ENCODE measurements at places on chromosomes 4 and X.

DNA sequence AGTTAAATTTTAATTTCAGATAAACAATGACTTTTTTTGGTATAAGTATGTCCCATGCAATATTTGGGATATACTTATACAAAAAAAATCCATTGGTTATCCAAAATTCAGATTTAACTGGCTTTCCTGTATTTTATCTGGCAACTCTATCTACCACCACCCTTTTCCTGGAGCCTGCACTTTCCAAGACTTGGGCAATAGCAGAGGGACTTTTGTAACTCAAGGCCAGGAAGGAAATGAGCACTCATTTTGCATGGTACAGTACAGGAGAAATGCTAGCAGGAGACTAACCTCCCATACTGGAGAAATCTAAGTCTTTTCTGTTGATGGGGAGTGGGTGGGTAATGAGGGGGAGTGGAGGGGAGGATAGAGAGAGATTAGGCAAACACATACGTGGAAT, 37.7 kb upstream of the PLAC1 start:
- no peak for DNase-seq

DNA sequence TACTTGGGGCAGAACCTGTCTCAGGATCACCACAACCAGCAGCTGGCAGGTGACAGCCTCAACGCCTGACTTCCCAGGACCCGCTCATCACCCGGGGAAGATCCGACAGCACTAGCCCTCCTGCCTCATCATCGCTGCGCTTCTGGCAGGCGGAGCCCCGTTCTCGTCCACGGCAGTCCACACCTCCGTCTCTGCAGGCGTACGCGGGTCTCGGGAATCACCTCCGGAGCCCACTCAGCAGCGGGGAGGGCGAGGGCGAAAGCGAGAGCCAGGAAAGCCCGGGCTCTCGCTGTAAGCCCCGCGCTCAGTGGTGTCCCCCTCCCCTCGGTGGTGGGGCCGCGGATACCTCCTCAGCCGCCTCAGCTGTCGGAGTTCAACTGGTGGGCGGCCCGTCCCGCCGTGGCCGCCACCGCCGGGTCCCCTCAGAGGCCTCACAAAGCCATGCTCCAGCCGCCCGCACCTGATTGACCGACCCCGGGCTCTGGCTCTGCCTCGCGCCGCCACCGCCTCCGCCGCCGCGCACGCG, 518 bp upstream of the CNKSR2 start:
- peak; percentile 54 for DNase-seq

GRCh38 chrX:1400742-1401471, 9.0 kb upstream of the SLC25A6 start:
- DNase-seq, result peak; percentile 80

DNA sequence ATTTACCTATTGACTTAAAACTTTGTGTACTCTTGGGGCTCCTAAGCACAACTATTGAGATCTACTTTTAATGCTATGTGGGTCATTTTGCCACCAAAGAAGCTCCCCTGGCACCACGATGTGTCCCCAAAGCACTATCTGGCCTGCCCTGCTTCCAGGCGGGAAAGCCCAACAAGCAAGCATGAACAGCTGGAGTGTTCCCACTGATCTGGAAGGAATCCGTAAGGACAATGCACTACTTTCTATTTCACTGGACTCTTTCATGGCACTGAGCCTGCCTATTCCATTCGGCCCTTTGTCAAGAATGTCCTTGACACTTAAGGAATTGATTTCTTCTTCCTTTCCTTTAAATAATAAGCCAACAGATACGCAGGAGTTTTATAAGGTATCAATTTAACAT, 38.8 kb downstream of the GRIA3 start:
- no peak for DNase-seq

DNA sequence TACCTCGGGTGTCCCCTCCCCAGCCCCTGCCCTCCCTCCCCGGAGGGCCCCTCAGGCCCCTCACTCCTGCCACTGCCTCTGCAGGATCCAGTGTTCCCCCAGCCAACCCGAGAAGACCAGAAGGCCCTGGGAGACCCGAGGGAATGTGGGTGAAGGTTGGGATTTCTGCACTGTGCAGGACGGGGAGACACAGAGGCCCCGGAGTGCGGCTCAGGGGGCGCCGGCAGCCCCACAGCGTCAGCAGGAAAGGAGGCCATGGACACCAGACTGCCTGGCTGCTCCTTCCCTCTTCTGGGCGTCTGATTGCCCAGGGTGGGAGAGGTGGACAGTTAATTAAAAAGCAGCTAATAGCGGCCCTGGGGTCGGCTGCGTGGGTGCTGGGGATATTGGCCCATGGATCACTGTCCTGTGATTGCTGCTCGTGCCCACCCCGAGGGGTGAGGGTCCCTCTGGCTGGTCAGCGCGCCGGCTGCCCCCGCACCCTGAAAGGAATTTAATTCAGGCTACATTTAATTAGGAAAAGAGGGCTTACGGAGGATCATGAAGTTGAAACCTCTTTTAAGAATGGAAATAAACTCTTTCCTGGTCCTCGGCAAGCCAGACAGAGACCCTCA, 57.8 kb upstream of the NKX1-1 start:
- peak; percentile 52 for DNase-seq

GRCh38 chrX:100373673-100374072, 36.4 kb downstream of the PCDH19 start:
- no peak for DNase-seq

DNA sequence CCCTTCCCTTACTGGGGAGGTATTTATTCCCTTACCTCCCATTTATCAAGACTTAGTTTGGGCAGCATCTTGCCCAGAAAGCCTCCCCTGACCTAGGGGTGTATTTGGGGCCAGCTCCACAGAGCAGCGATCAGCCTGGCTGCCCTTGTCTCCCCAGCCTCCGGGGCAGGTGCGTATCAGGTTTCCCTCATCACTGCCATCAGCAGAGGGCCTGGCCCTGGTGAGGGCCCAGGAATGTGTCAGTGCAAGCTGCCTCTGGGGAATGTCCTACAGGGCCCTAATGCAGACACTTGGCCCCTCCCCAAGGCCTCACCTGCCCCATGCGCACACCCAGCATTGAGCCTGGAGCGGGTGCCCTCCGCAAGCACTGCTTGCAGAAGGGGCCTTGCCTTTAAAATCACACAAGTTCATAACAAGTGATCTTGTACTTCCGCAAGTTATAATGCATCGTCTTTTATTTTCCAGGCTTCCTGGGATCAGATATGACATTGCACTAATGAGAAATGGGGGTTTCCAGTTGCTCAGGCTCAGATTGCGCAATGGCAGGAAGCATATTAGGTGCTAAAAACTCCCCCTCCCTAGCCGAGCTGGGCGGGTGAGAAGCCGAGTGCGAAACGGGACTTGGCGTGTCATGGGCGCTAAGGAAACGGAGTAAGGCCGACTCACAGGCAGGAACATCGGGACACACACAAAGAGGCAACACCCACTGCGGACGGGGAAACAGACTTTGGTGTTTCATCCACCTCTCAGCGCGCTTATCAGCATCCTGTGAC, 25.4 kb upstream of the AFAP1 start:
- DNase-seq, result no peak

DNA sequence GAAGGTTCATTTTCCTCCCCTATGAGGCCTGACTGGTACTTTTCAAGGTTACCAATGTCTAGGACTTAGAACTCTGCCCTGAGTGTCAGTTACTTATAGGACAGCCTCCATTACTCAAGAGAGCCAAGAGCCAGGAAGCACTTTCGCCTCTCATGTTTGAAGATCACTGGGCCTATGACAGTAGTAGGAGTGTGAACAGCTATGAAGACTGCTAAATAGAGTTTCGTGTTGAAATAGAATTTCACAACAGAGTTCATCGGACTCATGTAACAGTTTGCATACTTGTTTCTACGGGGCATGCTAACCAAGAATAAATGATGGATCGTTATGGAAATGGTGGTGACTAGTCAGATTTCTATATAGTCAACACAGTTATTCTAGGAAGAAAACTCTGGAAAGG, 97.8 kb upstream of the GPC4 start:
- no peak for DNase-seq

- no peak for DNase-seq
These were observed 188.4 kb upstream of the VEGFC start for GRCh38 chr4:176981074-176981473.

DNA sequence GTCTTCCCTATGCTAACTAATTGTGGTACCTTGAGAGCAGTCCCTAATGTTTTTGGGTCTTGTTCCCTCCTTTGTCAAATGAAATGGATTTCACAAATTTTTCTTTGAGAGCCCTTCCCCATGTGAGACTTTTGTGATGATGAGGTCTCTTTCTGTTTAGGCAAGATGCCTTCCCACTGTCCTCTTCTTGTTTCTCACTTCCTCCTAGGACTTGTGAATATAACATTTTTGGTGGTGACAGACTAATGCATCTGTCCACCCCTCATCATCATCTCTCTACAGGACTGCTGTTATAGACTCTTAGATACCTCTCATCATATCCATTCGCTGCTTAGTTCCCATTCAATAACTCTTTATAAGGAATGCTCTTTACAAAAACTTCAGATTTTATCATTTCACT, 8.7 kb upstream of the ANK2 start:
- no peak for DNase-seq

DNA sequence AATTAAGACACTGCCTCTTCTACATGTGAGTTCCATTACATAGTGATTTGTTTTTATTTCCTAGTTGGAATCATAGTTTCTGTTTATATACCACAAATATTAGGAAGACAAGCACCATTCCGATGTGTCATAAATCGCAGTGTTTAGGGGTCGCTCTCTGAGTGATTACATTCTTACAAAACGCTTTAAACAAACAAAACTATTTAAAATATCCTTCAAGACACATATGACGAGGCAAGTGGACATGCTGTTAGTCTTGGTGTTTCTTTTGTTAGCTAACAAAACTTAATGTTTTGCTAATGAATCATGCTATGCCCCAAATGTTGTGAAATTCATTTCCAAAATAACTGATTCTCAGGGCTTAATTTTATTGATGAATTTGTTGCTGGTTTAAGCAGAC, 1219.3 kb upstream of the PRKX start:
- no peak for DNase-seq

DNA sequence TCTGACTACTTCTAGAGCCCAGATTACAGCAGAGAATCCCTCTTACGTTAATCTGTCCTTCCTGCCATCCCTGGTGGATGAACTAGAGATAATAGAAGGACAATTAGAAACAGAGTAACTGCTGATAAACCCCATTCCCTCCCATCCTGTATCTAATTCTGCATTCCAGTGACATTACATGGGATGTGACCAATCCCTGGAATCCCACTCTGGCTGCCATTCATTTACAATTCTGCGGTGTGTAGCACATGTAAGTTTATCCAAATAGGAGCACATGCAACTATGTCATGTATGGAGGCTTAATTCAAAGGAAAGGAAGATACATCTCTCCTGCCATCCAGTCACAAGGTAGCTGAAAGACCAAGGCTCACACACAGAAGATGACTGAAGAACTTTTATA, 339.5 kb downstream of the GPAT3 start:
- no peak for DNase-seq

DNA sequence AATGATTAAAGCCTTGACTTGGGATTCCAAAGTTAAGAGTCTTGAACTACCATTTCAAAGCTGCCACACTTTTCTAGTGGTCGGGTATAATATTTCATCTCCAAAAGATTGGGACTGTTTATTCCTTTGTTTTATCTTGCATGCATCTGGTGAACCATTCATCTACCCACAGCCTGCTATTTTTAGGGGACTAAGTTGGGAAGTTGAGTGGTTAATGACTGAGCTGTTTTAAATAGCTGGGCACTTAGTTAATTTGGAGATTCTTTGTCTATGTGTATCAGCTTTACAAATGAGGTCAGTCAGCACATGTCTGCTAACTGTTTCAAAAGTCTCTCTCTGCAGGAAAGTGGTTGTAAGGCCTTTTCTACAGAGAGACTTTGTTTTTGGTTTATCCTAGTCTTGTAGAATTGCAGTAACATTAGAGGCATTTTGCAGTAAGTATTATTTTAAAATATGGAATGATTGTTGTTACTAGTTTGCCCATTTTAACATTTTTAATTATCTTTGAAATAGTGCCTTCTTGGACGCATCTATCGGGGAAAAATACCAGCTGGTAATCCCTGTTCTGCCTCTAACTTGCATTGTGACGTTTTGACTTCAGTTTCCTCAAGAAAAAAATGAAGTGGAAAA, 8.2 kb downstream of the BMP2K start:
- DNase-seq, result no peak

- peak; percentile 50 for DNase-seq
These were observed 16.9 kb upstream of the HMGB3 start for GRCh38 chrX:150966235-150966634.

DNA sequence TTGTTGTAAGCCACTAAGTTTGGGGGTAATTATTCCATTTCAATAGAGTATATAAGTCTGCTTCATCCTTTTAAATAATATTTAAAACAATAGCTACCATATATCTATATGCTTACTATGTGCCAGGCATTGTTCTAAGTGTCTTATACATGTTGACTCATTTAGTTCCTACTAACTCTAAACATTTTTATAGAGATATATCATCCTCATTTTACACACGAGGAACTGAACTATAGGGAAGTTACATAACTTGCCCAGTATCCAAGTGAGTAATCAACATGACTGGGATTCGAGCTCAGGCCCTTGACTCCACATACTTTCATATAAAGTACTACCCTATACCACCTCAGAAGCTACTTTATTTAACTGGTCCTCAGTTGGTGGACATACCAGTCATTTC, 175.3 kb upstream of the RAI2 start:
- no peak for DNase-seq

- DNase-seq, result no peak
These were observed 100.1 kb downstream of the PPARGC1A start for GRCh38 chr4:23789762-23790161.

DNA sequence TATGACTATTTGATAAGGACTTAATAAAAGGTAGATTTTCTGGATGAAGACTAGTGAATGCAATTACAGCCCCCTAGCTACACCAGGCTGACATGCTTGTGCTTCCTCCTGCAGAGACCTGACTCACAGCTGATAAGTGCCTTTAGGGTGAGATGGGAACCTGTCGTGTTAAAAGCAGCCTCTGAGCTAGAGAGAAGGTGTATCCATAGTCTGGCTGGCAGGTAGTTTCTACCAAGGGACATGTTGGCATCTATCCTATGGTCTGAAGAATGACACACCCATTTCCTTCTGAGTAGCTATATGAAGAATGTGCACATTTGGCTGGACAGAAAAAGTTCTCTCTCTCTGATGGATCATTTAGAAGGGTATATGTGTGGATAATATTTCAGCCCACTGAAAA, 64.1 kb downstream of the PARM1 start:
- no peak for DNase-seq

DNA sequence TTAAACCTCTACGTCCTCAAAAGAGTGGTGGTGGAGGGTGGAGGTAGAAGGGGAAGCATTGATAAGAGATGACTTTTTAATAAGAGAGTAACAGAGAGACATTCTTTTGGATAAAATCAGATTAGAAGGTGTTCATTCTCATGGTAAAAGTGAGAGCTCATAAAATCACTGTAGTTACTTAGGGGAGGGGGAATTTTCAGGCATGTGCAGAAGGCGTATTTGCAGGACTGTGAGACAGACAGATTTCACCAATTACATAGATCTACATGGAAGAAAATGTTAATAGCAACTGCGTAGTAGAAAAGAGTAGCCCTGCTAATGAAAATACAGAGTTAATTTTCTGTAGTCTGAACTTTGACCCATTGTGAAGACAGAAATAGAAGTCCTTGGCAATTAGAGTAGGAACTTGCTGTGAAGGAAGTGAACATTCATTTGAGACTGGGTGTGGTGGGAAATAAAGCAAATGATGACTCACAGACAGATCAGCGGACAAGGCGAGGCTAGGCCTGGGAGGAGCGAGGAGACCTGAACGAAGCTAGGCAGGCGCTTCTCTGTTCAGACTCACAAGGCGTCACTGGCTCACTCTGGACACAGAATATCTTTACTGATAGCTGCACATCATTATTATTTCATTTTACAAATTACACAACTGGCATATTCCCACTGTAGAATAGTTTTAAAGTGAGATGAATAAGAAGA, 57.2 kb upstream of the FAM9C start:
- DNase-seq, result no peak

Measured in H7 (cell line).